ENCODE measurements at places on chromosomes 13 and 19.
A peak's percentile ranks its signal among the peaks of the same experiment; 100 is the strongest.

DNA sequence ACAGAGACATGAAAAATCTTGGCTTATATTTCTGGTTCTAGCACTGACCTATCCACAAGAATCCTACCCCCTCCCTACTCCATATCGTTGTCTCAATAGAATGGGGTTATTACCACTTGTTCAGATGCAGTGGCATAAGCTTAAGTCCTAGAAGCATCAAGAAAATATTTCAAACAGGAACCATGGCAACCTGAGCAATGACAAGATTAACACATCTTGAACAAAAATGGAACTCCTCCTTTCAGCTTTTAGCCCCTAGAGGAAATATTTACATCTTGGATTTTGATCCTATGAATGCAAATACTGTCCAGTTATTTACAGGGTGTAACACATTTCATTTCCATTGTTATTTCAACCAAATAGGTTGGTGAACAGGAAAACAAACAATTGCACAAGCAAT lies 46.1 kb upstream of the TSC22D1 start:
- DNase-seq: no peak

DNA sequence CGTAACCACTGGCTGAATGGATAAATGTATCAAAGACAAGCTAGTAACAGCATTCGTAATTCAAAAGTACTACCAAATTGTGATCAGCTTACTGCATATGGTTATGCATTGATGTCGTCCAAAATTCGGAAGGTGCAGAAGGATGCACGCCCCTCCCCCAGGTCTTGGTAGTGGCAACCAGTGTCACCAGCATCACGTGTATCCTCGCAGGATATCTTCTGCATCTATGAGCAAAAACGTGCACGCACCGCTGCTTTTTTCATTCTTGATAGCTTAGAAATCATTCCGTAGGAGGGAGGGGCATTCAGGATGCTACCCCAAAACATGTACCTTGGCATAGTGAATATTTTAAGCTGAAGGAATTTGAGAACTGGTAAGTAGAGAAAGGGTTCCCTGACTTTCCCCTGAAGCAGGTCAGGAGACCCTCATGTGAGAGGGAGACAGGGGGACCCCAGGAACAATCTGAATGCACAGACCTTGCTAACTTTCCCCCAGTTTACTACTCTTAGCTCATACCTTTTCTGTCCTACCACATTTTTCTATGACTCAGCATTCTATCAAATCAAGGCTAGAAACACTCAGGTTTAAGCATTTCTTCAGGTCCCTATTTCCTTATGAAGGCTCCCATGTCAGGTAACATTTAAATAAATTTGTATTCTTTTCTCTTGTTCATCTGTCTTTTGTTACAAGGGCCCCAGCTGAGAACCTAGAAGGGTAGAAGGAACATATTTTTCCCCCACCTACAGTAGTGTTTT lies 61.2 kb upstream of the TM9SF2 start:
- no peak for DNase-seq

GRCh38 chr19:21922276-21922675 lies 86.3 kb upstream of the ZNF43 start:
- no peak for DNase-seq

GRCh38 chr13:25118378-25118905 lies 22.5 kb downstream of the PABPC3 start:
- DNase-seq: no peak

- no peak for DNase-seq
Observed at GRCh38 chr13:71979616-71980015, 112.6 kb upstream of the DACH1 start.

GRCh38 chr13:54018485-54018884 lies 989.9 kb downstream of the OLFM4 start:
- no peak for DNase-seq

GRCh38 chr19:50189331-50189730 lies 14.1 kb upstream of the MYH14 start:
- no peak for DNase-seq

DNA sequence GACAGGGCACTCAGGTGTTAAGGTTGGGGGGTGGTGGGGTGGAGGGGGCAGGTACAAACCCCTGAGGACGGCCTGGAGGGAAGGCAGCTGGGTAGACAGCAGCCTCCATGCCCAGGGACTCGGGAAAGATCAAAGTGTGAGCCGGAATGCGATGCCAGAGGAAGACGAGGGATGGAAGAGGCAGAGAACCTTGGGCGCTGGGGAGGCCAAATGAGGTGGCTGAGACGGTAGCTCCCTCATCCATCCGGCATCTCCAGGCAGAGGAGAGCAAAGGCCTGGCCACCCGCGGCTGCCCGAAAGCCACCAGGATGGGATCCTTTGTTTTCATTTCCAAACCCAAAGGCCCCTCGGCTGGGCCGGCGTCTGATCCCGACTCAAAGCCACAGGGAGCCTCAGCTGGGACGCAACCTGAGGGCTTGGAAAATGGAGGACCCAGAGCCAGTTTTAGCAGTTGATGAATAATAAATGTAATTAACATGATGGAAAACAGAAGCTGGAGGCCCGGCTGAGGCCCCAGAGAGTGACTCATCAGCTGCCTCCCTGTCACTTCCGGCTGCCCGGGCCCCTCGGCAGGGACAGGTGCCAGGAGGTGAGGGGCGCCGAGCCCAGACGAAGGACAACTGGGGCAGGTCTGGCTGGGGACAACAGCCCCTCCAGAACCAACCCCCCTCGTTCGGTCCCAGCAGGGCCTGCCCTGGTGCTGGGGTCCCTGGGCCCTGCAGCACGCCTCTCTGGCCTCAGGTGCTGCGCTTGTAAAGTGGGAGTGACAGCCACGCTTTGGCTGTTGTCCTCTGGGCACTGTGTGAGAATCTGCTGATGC lies 61.6 kb downstream of the CEBPG start:
- DNase-seq: no peak

- no peak for DNase-seq
Observed at GRCh38 chr13:30615866-30616541, 1.7 kb upstream of the USPL1 start.

DNA sequence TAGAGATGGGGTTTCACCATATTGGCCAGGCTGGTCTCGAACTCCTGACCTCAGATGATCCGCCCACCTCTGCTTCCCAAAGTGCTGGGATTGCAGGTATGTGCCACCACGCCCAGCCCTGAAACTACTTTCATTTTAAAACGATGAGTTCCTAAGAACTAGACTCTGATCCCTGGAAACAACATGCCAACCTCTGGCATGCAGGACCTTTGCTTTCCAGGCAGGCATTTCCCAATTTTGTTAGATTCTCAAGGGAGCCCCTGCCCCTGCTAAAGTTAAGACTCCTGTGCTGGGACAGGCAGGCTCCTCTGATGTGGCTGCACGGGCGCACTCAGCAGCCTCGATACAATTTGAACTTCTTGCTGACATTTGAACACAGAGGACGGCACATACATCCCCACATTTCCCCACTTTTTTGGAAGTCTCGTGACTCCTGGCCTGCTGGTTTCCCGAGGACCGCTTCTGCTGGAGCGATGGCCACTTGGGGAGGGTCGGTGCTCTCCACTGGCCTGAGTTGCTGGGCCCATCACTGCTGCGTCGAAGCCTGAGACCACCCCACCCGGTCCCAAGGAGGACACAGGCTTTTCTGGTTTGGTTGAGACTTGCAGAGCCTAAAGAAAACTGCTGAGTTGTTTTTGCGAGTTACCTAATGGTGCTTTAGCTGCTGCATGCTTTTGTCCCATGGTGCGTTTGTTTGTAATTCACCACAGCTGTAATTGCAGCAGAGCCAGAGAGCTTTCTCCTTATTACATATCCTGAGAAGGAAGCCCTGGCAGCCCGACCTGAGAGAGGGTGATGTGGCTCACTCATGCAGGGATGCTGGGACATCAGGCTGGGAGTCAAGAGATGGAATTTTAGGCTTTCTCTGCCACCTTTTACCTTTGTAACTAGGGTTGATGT lies 8.2 kb downstream of the ATP11A start:
- no peak for DNase-seq

GRCh38 chr13:112998521-112999280 lies 29.7 kb downstream of the MCF2L start:
- DNase-seq: no peak

- no peak for DNase-seq
Observed at GRCh38 chr13:25218019-25218418, 45.9 kb upstream of the AMER2 start.

GRCh38 chr19:5907241-5907640 lies 2.6 kb downstream of the VMAC start:
- no peak for DNase-seq

DNA sequence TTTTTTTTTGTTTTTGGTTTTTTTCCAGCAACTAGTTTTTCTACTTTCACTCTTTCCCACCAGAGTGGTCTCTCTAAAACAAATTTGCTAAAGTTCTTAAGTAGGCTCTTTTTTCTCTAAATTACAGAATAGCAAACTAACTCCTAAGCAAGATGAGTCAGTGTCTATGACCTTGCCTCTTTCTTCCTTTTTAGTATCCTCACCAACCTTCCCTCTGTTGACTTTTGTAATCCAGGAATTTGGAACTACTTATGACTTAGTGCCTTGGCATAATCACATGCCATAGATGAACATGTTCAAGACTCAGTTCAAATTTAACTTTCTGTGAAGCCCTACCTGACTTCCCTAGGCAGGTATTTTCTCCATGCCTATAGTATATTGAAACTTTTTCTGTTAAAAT lies 32.3 kb upstream of the AKAP11 start:
- no peak for DNase-seq

- no peak for DNase-seq
Observed at GRCh38 chr13:22461854-22462490, 718.8 kb upstream of the SGCG start.

DNA sequence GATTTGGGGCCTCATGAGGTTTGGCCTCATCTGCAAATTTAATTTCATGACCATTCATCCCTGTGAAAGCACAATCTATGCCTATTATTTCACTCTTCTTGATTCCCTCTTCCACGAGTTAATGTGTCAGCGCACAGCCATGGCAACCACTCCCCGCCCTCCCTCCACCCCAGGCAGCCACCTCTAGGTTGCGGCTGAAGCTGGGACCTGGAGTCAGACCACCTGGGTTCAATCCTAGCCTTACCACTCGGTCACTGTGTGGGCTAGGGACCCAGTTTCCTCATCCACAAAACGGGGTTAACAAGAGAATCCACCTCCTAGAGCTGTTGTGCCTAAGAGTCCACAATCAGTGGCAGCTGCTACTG lies 9.8 kb downstream of the CHST8 start:
- DNase-seq: no peak

- no peak for DNase-seq
Observed at GRCh38 chr19:47414469-47414868, 4.9 kb downstream of the MEIS3 start.

- no peak for DNase-seq
Observed at GRCh38 chr13:85508683-85509329, 290.4 kb downstream of the SLITRK6 start.

DNA sequence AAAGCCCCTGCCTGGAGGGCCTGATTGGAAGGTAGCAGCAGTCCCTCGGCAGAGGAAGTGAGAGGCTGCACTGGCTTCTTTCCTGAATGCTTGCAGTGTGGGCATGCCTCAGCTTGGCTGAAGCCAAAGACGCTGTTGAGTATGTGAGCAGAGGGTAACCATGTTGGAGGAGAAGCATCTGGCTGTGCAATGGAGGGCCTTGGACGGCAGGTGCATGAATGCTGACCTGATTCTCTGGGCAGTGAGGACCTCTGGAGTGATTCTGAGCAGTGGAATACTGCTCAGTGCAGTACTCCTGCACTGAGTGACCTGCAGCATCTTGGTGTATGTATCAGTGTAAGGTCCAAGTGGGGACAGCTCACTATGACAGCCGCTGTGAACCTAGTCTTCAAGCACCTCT lies 46.9 kb downstream of the SOX1 start:
- no peak for DNase-seq

GRCh38 chr13:32178763-32179162 lies 136.4 kb downstream of the ZAR1L start:
- DNase-seq: no peak

DNA sequence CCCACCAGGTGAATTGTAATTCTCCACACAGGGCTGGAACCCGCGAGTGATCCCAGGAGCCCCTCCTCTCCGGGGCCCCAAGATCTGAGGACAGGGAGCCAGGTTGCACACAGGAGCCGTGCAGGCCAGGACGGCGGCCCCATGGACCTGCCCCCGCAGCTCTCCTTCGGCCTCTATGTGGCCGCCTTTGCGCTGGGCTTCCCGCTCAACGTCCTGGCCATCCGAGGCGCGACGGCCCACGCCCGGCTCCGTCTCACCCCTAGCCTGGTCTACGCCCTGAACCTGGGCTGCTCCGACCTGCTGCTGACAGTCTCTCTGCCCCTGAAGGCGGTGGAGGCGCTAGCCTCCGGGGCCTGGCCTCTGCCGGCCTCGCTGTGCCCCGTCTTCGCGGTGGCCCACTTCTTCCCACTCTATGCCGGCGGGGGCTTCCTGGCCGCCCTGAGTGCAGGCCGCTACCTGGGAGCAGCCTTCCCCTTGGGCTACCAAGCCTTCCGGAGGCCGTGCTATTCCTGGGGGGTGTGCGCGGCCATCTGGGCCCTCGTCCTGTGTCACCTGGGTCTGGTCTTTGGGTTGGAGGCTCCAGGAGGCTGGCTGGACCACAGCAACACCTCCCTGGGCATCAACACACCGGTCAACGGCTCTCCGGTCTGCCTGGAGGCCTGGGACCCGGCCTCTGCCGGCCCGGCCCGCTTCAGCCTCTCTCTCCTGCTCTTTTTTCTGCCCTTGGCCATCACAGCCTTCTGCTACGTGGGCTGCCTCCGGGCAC lies 3.9 kb downstream of the FFAR1 start:
- peak; percentile 14 for DNase-seq

- no peak for DNase-seq
Observed at GRCh38 chr13:98301721-98302120, 124.7 kb upstream of the RNF113B start.

Measured in activated T-cell treated with anti-CD3 and anti-CD28 coated beads, Interleukin-2, amount 50 U/mL, for 1 hour (primary cell).